ENCODE measurements at places on chromosomes 12 and 14.

- no peak for DNase-seq
These were observed 23.7 kb upstream of the SLC2A3 start for GRCh38 chr12:7959701-7960121.

GRCh38 chr12:69008520-69008919, 75.5 kb upstream of the CPM start:
- no peak for DNase-seq

DNA sequence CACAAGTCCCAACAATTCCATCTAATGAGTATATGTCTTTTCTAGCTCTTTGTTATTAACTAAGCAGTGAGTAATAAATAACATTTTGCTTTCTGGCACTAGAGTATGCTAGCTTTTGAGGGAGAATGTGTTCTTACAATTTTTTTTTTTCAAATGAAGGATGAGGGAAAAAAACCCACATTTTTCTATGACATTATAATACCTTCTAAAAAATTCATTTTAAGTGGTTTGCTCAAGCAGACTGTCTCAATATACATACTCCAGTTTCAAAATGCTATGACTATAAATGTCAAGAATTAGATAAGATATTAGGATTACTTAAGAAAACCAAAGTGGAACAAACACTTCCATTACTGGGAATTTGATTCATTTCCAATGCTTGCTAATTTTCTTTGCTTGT, 394.6 kb downstream of the C12orf75 start:
- peak; percentile 51 for DNase-seq

DNA sequence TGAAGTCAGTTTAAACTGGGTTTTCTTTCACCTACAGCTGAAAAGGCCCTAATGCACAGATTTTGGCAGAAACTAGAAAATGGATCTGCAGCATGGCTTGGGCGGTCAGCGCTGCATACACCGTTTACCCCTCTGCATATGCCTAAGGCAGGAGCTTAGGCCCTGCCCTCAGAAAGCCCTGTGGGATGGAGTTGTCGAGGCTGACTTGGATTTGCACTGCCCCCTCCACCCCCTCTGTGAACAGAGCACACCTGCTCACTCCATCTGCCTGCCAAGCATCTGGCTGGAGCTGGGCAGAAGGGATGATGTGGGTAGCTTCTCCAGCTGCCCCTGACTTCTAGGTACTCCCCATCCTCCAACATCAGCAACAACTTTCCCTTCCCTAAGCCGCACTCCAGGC, 41.9 kb downstream of the TTC7B start:
- no peak for DNase-seq

GRCh38 chr14:20632448-20632830, 9.1 kb downstream of the OR6S1 start:
- no peak for DNase-seq

- no peak for DNase-seq
These were observed 127.4 kb downstream of the HMGA2 start for GRCh38 chr12:65951697-65952096.

- peak; percentile 64 for DNase-seq
These were observed 130.3 kb upstream of the FUT8 start for GRCh38 chr14:65281991-65282895.

DNA sequence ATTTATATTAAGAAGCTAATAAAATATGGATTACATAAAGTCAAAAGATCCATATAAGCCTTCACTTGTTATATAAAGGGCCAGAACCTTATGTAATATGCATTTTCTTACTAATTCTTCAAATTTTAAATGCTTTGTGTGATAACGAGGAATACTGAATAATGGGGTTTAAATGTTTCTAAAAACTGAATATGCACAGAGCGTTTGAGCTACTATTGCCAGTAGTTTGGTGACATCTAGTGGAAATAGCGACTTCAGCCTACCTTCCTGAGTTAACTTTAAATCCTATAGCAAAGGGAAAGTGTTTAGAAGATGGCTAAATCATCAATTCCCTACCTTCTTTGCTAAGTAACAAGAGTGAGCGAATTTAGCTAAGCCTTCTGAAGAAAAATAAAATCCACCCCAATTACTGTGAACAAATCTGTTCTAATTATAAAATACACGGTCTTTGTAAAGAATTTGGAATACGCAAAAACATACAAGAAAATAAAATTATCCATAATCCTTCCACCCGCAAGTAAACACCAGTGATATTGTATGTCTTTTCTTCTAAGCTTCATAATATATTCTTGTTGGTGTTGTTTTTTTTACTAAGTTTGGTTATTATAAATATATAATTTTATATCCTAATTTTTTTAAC, 115.5 kb upstream of the G2E3 start:
- DNase-seq = no peak

GRCh38 chr12:91769736-91770135, 375.9 kb downstream of the BTG1 start:
- no peak for DNase-seq

GRCh38 chr12:91579516-91580263, 397.1 kb upstream of the DCN start:
- no peak for DNase-seq

- no peak for DNase-seq
These were observed 36.5 kb downstream of the ACADS start for GRCh38 chr12:120762086-120762485.

DNA sequence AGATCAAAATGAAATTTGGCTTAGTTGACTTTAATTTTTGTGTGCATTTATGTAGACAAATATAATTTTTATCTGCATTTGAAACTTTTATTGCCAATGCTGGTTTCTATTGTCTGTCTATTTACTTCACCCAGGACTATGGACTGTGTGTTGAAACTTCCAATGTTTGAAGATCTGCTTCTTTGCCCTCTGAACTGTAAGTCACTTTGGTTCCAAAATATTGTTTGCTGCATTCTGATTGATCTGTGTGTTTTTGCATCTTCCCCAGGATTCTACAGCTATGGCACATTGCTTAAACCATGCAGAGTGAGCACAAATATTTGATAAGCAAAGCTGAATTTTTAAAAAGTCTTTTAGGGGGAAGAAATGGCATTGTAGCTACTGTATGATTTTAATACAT, 131.0 kb upstream of the SOX5 start:
- DNase-seq = no peak

GRCh38 chr12:1277905-1278304, 286.9 kb downstream of the ERC1 start:
- no peak for DNase-seq

DNA sequence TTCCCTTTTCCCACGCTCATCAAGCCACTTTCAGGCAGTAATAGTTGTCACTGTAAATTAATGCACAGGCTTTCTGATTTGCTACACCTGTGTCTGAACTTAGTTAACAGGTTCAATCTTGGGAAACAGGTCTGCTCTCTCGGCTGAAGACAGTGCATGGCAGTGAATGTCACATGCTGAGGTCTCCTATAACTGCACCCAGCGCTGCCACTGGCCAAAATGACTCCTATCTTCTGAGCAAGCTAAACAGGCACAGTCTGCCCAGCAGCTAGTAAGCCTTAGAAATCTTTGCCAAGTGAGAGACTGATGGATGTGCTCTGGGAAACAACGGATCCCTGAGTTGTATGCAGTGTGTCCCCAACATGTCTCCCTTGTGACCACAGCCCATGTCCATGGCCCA, 25.2 kb upstream of the FOXN3 start:
- DNase-seq = no peak

DNA sequence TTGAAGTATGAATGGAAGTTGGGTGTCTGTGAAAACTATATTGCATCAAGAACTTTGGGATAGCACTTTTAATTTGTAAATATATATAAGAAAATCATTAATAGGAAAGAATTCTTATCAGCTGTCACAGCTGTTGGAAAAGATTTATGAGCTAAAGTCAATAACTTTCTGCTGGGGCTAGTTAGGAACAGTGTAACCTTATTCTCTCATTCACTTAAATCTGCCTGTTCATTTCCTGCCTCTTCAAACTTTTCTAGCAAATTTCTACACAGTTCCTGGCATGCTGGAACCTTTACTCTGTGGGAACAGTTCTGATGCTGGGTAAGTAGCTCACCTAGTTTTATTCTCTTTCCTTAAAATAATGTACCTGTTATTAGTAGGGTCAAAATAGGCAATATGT, 109.9 kb downstream of the SCN8A start:
- no peak for DNase-seq

GRCh38 chr12:65615118-65615517, 209.2 kb upstream of the HMGA2 start:
- peak; percentile 98 for DNase-seq

- no peak for DNase-seq
These were observed 146.1 kb downstream of the METTL25 start for GRCh38 chr12:82504409-82504808.

DNA sequence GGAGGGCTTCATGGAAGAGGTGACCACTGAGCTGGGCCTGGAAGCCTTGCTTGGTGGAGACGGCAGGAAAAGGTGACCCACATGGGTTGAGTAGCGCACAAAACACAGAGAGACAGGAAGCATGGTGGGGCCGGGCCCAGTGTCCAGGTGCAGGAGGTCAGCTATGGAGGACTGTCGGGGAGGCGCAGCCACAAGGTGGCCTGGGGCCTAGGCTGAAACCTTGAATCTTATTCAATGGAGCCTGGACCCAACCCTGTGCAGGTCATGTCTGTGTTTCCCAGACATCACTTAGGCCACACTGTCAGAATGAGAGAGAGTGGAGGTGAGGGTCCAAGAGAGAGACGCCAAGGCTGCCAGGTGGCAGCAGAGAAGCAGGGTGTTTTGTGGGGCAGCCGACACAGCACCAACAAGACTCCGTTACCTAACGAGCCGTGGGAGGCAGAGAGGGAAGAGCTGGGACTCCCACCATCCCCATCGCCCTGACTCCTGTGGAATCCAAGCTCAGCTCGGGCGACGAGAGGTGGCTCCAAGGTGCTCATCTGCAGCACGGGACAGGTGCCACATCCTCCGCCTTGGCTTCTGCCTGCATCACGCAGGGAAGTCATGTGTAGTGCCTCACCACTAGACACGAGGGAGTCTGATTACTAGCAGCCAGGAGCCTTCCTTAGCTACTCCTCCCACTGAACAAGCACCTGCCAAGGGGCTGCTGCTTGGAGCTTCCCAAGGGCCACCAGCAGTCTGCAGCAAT, 38.7 kb downstream of the DEGS2 start:
- DNase-seq = no peak

GRCh38 chr14:79967001-79967400, 244.3 kb downstream of the DIO2 start:
- no peak for DNase-seq

DNA sequence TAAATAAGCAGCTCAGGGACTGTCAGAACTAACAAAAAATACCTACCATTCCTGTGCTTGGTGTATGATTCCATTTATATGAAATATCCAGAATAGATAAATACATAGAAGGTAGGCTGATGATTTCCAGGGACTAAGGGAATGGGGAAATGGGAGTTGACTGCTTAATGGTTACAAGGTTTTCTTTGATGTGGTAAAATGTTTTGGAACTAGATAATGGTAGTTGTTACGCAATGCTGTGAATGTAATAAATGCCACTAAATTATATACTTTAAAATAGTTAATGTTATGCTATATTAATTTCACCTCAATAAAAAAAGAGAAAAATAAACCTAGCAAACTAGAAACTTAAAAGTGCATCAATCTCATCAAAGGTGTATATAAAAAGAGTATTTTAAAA, 41.1 kb downstream of the CEP83 start:
- no peak for DNase-seq

- no peak for DNase-seq
These were observed 68.0 kb downstream of the KIF26A start for GRCh38 chr14:104206281-104206904.

- DNase-seq = peak; percentile 80
These were observed 50.5 kb downstream of the ATF7 start for GRCh38 chr12:53575502-53576249.

GRCh38 chr14:55097881-55098560, 31.0 kb upstream of the LGALS3 start:
- DNase-seq = no peak

DNA sequence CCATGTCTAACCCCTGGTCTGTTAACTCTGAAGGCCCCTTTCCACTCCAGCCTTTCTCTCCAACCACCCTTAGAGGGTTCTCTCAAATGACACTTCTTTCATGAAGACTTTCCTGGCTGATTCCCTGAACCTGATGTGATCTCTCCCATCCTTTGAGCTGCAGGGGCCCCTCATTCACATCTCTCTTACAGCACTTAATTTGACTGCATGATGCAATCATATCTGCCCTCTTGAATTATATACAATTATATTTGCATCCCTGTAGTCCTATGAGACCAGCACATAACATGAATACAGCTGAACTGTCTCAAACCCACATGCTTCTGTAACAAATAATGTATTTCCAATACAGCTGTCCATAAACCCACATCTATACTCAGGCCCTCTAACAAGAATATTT, 56.4 kb downstream of the PPP2R5E start:
- no peak for DNase-seq

- no peak for DNase-seq
These were observed 7.3 kb upstream of the PLBD2 start for GRCh38 chr12:113351089-113351488.

DNA sequence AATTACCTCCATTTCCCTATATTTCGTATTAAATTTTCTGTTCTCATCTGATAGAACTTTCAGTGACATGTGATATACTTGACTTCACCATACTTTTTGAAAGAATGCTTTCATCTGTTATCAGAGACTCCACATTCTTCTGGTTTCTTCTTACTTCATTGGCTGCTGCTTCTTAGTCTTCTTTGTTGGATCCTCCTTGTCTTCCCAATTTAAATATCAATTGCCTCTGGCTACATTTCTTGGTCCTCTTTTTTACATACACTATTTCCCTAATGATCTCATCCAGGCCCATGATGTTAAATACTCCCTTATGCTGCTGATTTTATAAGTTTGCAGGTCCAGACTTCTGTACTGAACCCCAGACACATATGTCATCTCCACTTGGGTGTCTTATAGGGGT, 22.0 kb downstream of the OR5AU1 start:
- no peak for DNase-seq

- DNase-seq = no peak
These were observed 70.1 kb upstream of the HOXC13 start for GRCh38 chr12:53868511-53868986.

GRCh38 chr12:120855823-120856588, 48.2 kb downstream of the SPPL3 start:
- no peak for DNase-seq

DNA sequence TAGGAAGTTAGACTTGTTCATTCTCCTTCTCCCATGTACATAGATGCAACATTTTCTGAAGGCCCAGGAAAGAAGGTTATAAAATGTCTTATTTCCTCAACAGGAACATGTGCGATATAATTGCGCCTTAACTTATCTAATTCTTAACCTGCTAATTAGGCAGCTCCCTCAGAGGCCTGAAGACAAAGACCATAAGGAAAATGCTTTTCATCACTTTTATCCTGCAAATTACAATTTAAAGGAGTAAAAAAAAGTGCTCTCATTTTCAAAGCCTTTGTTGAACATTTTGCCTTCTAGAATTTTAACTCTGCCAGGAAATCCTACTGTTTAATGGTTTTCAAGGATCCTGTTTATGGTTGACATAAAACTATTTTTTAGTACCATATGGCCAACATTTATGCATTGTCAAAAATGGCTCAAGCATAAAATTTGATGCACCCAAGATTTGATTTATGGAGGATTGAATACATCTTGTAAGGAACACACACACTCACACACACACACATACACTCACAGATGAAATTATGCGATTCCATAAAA, 660.4 kb upstream of the TMEM132C start:
- DNase-seq = no peak

- no peak for DNase-seq
These were observed 451.8 kb downstream of the ATP23 start for GRCh38 chr12:58393152-58393551.

Measured in fibroblast of skin of left biceps (primary cell).